NCI-H1694 treated with DMSO at 0.1 percent for 48 hours (cell line): ENCODE measurements at places on chromosomes 6 and 20.

- no peak for DNase-seq
Measured at GRCh38 chr20:63280929-63281545, 8.4 kb downstream of the ARFGAP1 start.

- DNase-seq = no peak
Measured at GRCh38 chr6:91149246-91149955, 562.5 kb upstream of the MAP3K7 start.

GRCh38 chr6:130020073-130020906 is 1.9 kb downstream of the L3MBTL3 start:
- DNase-seq = no peak

DNA sequence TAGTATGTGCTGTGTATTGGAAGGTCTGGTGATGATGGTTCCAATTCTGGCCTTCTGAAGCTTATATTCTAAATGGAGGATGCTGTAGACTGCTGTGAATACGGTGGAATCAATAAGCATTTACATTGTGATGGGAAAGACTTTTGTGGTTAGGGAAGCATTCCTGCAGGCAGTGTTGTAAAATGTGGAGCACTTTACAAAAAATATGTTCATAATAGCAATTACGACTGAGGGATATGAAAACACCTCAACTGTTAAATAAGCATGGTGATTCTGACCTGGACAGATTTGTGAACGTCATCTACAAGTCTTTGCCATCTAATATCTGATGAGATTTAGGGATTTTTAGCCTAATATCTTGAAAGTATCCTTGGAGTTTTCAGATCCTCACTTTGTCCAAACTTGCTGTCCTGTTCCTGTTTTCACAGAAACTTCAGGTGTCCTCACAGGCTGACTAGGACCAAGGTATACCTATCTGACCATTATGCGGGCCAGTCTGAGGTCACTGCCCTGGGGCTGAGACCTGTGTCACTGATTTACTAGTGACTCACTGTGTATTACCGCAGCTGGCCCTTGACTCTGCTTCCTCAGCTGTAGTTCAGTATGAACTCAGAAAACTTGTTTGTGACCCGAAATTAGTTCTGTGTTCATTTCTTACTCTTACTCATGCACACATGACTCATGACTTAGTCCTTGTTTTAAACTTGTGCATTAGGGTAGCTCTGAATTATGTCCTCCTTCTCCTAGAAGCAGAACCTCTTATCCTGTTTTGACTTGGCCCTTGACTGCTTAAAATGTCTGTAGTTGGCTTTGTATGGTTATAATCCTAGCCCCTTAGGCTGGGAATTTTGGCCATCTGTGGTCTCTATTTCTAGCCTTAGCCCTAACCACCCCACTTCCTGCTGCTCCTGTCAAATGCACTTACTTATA is 343.0 kb downstream of the CDKAL1 start:
- DNase-seq = no peak

DNA sequence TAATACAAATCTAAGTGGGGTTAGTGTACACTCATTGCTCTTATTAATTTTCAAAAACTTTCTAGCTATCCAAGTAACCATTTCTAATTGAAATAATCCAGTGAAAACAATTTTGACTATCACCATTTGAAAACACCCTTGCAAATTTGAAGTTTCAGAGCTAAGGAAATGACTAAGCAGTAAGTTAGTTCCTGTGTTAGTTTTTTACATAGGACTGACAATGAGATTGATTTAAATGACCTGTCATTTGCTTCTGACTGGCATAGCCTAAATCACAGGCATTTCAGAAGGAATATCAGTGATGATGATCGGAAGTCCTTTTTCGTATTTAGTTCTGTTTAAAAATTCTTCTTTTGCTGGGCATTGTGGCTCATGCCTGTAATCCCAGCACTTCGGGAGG is 27.0 kb downstream of the STK4 start:
- DNase-seq = no peak

- no peak for DNase-seq
Measured at GRCh38 chr6:118502169-118502568, 45.9 kb upstream of the PLN start.

- no peak for DNase-seq
Measured at GRCh38 chr20:22379472-22379871, 204.9 kb downstream of the FOXA2 start.

- no peak for DNase-seq
Measured at GRCh38 chr6:33201147-33201545, 479 bp downstream of the SLC39A7 start.

DNA sequence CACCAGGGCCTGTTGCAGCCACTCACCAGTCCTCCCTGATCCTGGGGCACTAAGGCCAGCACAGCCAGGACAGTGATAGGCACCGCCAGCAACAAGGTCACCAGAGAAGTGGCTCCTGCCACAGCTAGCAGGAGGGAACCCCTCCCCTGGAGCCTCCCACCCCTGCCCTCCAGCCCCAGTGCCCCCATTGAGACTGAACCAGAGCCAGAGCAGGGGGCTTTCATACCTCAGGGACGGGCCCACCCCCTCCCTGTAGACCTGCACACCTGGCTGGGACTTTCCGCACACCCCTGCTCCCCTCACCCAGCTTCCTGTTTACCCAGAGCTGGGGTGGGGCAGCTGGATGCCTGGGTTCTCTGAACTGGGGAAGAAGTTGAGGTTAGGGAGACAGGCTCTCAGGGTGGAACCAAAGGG is at the start of gene LTB:
Gene LTB, minus strand, starts transcription at position 195 of the 414 bp plus-strand sequence. Its CDS starts 7 bp downstream, at position 188.
- DNase-seq = no peak

DNA sequence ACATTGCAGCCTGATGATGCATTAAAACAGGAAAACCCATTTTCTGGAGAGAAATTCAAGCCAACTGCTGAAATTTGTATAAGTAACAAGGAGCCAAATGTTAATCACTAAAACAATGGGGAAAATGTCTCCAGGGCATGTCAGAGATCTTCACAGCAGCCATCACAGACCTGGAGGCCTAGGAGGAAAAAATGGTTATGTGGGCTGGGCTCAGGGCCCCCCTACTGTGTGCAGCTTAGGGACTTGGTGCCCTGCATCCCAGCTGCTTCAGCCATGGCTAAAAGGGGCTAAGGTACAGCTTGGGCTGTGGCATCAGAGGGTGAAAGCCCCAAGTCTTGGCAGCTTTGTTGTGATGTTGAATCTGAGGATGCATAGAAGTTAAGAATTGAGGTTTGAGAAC is 479.8 kb downstream of the BCKDHB start:
- DNase-seq = no peak

- DNase-seq = no peak
Measured at GRCh38 chr6:169971081-169971861, 219.8 kb downstream of the ERMARD start.

DNA sequence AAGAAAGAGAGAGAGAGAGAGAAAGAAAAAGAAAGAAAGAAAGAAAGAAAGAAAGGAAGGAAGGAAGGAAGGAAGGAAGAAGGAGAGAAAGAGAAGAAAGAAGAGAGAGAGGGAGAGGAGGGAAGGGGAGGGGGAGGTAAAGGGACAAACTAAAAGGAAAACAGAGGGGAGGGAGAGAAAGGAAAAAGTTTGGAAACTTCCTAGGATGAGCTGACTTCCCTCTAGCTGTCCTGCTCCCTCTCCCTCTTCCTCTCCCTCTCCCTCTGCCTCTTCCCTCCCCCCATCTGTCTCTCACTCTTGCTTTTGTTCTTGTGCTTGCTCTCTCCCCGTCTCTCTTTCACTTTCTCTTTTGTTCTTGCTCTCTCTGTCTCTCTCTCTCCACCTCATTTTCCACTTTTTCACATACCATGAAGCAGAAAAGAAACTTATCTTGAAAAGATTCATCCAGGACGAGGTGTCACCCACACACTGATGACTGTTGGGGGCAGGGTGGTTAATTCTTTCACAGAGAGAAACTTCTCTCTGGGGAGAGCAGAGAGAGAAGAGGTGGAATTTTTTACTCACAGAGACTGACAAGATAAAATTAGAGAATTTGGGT is 56.4 kb upstream of the DUSP22 start:
- no peak for DNase-seq

DNA sequence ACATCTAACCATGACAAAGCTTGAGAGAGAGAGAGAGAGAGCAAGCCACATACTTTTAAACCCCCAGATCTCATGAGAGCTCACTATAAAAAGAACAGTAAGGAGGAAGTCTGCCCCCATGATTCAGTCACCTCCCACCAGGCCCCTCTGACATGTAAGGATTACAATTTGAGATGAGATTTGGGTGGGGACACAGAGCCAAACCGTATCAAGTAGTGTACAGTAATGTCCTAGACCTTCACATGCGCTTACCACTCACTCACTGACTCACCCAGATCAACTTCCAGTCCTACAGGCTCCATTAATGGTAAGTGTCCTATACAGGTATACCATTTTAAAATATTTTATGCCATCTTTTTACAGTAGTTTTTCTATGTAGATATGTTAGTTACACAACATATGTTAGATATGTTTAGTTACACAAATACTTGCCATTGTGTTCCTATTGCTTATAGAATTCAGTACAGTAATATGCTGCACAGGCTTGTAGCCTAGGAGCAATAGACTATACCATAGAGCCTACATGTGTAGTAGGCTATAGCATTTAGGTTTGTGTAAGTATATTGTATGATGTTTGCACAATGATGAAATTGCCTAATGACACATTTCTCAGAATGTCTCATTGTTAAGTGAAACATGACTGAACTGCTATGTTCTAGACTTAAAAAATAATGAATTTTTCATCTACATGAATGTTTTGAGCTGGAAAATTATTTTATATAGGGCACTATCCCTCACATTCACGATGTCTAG is 11.7 kb downstream of the TSPYL1 start:
- no peak for DNase-seq

DNA sequence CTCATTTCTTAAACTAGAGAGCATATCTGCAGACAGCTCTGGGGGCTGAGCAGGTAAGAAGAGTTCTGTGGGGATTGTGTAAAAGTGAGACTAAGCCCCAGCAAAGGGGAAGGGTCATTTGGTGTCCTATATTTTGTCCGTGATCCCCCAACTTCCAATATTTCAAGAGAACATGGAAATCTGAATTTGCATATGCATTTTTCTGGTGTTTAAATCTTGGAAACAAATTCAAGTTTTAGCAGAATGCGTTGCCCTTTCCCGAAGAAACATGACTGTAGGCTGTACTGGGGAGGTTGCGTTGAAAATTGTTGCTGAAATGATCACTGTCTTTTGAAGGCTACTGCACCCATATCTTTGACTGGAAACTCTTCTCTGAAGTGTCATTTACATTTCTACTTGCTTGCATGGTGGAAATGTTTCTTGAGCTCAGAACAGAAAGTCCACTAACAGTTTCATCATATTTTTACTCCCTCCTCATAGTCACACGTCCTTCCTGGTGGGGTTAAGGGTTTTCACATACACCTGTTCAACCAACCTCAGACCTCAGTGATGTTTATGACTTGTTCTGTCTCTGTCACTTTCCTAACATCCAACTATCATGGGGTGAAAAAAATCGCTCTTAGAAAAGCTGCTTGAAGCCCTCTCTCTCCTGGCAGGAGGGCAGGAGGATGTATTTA is 140.3 kb downstream of the BCAS1 start:
- no peak for DNase-seq
